Renal pelvis (tissue), 12 donors: ENCODE measurements at places on chromosomes 11 and 22.

DNA sequence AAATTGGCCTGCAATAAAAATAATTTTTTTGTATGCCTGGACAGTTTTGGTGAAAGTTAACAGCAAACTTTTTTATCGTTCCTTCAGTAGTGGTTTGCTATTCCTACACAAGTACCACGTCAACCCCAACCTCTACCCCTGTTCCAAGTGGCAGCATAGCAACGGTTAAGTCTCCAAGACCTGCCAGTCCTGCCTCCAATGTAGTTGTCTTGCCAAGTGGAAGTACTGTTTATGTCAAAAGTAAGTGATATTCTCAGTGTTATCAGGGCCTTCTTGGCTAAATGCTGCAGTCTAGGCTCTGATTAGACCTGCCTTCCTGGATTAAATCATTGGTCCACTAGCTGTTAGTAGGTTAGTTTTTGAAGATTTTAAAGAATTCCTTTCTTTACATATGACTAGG is 15.0 kb downstream of the EMSY start:
- DNase-seq = no peak

- DNase-seq = no peak
Measured at GRCh38 chr11:76212086-76213035, 6.1 kb upstream of the WNT11 start.

DNA sequence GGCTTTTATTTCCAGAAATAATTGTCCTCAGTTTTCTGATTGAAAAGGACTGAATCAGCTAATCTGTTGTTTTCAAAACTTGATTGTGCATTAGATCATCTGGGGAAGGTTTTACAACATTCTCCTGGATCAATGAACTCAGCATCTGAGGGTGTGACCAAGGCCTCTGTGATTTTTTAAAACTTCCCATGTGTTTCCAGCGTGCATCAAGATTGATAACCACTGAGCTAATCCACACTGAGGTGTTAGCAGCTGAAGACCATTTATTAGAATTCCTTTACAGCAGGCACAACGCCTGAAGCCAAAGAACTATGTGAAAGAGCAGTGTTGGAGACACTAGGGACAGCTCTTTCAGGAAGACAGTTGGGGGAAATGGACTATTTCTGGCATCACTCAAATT is 10.2 kb downstream of the VSTM5 start:
- no peak for DNase-seq

DNA sequence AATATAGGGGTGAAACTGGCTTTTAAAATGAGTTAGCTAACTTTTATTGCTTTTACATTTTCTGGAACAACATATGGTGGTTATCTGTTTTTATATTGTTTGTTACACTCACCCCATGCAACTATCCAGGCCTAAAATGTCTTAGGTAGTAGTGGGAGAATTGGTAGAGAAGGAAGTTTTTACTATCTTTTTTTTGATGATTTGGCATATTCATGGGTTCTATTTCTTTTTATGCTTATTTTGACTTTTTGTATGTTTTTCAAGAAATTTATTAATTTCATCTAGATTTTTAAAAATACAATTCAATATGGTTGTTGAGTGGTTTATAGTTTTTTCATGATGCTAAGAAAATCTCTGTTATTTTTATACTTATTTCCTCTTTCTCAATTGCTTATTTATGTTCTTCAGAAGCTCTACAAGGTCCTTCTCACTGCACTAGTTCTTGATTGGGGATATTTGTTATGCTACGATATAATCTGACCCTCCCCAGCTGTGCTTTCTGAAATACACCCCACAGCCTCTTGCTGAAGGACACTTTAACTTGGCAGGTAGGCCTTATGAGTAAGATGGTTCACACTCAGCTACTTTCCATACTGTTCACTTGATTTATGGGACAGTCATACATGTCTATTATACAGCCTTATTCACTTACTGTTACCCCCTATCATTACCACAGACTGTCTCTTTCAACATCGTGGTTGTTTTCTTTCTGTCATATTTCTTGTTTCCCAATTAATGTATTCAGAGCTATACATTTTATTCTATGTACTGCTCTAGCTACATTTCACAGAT is 431.2 kb downstream of the METTL15 start:
- no peak for DNase-seq

DNA sequence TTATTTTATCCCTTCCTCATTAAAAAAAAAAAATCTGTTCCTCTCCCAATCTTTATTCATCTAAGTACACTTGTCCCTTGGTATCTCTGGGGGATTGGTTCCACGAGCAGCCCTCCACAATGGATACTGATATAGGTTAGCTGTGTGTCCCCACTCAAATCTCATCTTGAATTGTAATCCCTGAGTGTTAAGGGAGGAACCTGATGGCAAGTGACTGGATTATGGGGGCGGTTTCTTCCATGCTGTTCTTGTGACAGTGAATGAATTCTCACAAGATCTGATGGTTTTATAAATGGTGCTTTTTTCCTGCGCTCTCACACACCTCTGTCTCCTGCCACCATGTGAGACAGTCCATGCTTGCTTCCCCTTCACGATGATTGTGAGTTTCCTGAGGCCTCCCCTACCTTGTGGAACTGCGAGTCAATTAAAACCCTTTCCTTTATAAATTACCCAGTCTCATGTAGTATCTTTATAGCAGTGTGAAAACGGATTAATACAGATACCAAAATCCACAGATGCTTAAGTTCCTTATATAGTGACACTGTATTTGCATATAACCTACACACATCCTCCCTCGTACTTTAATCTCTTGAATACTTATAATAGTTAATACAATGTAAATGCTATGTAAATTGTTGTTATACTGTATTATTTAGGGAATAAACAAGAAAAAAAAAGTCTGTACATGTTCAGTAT is 62.0 kb downstream of the PACS1 start:
- no peak for DNase-seq

DNA sequence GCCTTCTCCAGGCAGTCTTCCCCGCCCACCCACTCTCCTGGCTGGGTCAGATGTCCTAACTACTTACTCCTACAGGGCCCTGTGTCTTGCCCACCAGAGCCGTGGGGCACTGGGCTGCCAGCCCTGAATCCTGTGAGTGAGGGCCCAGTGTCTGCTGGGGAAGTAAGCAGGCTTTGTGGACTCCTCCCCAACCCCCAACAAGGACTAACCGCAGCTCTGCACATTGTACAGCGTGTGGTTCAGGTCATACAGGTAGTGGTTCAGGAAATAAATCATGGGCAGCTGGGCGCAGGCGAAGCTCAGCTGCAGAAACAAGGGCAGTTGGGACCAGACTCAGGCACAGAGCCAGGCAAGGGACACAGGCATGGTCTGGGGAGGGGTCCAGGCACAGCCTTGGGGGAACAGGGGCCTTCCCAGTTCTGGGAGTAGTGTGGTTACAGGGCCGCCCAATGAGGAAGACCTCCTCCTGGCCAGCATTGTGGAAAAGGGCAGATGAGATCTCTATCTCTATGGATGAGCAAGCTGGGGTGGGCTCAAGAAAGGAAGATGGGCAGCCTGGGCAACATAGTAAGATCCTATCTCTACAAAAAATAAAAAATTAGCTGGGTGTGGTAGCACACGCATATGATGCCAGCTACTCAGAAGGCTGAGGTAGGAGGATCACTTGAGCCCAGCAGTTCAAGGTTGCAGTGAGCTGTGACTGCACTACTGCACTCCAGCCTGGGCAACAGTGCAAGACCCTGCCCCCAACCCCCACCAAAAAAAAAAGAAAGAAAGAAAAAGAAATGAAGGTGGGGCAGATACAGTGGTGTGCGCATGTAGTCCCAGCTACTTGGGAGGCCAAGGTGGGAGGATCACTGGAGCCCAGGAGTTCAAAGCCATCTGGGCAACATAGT is 5.5 kb downstream of the UNC93B1 start:
- DNase-seq = no peak

GRCh38 chr22:49686495-49687219 is 141.0 kb downstream of the BRD1 start:
- no peak for DNase-seq

DNA sequence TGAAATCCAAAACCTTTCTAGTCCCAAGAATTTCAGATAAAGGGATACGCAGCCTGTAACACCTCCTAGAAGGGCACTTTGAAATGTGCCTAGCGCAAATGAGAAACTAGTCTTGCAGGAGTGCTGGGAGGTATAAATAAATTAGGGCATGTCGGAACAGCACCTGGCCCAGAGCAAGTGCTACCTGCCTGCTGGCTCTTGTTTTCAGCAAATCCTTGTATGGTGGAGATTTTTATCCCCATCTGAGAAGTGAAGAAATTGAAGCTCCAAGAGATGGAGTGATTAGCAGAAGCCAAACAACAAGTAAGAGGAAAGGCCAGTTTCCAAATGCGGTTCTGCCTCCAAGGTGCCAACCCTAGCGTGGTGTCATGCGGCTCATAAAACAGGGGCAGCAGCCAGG is 36.7 kb upstream of the TFIP11 start:
- DNase-seq = no peak

GRCh38 chr11:21921151-21921550 is 271.7 kb upstream of the ANO5 start:
- DNase-seq = no peak
